Stimulated activated CD4-positive, alpha-beta T cell treated with anti-CD3 and anti-CD28 coated beads, Interleukin-4, amount 100 ng/mL, for 4 hours (primary cell): ENCODE measurements at places on chromosomes 3 and 15.
A peak's percentile ranks its signal among the peaks of the same experiment; 100 is the strongest.

GRCh38 chr3:127393131-127393820, 105.4 kb upstream of the PRR20G start:
- no peak for DNase-seq

- DNase-seq = no peak
Observed at GRCh38 chr3:8835385-8835784, 66.0 kb upstream of the OXTR start.

DNA sequence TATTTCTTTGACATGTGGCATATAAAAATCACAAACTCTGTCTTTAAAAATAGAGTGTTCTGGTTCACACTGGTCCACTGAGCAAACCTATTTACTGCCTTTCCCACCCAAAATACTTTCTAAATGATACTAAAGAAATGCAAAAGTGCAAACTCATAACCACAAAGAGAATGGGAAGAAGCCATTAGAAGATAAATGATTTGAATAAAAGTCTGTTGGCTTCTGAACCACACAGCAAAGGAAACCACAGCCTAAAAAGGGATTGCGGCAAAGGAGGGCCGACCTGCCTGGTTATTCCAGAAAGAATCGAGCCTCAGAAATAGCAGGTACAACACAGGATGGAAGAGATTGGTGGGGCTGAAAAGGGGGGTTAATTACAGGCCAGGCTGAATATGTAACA, 599.5 kb downstream of the FHIT start:
- no peak for DNase-seq

DNA sequence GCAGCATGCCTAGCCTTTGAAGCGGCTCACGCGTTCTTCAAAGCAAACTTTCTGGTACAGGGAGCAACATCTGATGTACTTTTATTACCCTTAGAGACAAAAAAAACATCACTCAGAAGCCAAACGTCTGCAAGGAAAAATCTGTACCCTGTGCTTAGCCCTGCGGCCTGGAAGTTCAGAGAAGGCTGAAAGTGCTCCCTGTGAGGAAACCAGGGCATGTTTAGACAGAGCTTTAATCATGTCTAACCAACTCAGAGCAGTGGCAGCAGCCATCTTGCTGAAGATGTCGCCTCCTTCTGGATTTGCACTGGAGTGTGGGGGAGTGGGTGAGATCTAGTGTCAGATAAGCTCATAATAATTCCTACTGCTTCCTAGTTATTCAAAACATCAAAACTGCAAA, 170.4 kb downstream of the P3H2 start:
- no peak for DNase-seq

- DNase-seq = no peak
Observed at GRCh38 chr3:114606336-114606735, 312.5 kb downstream of the TIGIT start.

DNA sequence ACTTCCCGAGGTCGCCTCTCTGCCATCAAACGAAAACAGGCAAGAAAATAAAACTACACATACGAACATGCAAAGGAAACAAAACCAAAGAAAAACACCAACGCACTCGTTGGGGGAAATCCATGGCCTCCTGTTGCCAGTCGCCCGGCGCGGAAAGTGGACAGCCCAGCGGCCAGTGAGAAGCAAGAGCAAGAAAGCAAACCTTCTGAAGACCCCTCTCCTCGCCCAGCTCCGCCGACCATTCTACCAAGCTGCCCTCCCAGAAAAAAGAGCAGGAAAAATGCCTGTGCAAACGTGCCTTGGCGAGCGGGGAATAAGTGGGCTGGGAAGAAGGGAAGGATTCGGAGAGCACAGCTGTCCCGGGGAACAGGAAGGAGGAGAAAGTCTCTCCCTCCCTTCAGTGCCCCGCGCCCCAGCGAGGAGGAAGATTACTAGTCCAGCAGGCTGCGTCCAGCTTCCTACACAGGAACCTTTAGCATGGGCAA, 802 bp upstream of the NECTIN3 start:
- peak; percentile 15 for DNase-seq

DNA sequence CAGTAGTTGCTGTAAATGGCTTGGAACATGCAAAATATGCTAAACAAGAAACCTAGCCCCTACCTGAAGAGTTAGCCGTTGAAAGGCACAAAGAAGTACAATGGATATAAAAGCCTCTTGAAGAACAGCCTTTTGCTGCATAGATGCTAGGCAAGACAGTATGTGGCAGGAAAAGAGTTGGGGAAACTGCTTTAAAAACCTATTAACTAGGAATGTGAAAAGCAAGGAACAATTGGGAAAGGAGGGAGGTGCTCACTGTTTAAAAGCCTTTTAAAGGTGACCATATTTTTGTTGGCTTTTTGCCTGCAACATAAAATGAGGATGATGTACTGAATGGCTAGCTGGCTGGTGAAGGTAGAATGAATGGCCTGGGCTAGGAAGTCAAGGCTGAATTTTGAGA, 24.5 kb upstream of the SOX2 start:
- DNase-seq = no peak

DNA sequence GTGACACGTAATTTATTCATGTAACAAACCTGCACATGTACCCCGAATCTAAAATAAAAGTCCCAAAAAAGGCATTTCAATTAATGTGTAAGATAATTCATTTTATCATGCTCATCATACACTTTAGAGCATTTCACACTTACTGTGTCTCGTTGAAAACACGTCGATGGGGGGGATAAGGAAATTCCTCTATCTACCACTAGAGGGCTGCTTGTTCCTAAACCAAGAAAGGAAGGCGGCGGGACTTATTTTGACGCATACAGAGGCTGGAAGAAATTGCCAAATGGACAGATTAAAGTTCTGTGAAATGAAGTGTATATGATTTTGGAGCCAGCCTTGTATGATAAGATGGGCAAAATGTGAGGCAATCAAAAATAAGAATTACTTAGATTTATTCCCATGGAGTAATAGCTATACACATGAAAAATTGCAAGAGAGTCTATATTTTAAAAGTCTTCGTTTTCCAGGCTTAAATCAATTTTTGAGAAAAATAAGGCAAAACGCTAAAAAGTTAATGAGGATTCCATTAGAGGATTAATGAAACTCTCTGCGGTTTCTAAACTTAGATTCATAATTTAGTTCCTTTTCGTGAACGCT, 346.8 kb downstream of the CNTN3 start:
- DNase-seq = no peak
